ENCODE measurements at places on chromosomes 2 and 18.

GRCh38 chr2:178401994-178402437 lies 49.0 kb downstream of the PRKRA start:
- no peak for DNase-seq

DNA sequence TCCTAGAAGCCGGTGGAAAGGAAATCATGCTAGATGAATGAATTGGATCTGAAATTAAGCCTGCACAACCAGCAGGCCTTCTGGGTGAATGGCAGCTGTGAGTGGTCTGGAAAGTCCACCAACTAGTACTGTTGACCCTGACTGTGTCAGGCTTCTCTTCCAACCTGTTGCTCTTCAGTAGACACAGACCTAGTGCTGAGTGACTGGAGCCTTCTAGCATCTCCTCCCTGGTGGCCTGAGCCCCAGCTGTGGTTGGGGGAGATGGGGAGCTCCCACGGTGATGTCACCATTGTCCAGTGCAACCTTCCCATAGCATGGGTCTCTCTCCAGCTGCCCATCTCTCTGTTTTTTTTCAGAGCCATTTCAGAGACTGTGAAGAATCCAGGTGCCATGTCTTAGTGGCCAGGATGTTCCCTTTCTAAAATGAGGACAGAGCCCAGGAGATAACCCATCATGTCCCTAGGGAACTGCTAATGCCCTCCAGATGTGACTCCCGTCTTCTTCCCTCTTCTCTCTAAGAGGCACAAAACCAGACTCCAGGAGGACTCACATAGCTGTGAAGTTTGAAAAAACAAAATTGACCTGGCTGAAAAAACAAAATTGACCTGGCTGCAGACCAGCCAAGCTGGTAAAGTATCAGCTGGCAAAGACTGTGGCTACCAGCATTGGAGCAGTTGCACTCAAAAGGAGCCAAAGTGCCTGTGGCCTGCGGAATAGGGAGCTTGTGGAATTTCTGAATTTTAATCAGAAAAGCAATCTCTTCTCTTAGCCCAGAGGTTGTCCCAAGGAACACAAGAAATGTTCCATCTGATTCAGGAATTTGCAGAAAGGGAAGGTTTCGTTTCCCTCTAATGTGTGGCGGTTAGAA lies 67.4 kb upstream of the RPL31 start:
- no peak for DNase-seq

DNA sequence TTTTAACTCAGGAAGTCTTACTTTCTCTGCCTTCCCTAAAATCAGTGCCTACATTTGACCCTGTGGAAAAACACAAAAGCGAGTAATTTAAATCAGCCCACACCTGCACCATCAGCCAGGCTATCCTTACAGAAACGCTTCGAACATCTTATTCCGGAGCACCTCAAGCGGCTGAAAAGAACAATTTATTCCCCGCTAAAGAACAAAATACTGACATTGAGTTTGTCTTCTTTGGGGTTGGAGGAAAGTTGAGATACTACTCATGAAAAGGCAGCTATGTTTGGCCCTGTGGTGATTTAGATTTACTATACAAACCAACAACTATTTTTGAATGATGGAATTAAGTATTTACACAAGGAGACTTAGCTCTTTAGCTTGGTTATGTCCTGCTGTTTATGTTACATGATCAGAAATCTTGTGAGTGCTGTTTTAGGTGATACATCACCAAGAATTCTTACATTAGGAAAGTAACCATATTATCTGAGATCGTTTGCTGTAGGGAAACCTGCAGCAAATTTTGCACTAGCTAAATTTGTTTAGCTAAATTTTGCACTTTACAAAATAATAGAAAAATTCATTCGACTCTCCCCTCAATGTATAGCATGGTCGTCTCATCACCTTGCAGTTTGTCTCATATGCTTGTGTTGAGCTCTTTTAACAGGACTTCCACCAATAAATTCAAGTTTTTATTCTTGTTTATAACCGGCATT lies 158.8 kb upstream of the SIX2 start:
- no peak for DNase-seq

DNA sequence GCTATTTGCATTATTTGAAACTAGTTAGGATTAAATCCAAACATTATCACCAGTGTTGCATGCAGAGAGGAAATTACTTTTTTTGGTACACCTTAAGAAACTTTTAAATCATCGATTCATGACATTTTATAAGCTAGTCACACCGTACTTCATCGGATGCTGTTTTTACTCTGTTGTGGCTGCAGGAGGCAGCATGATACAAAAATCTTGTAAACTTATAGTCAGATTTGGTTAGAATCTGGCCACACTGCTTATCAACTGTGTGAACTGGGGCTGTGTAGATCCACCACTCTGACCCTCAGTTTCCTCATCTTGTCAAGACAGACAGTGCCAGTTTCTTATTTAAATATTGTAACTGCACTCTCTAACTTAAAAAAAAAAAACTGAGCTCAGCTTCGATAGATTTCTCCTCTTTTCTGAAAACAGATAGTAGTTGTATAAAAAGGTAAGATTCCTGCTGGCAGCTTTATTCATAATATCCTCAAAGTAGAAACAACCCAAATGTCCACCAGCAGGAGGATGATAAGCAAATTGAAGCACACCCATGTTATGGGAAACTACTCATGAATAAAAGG lies 77.8 kb downstream of the RAPGEF4 start:
- peak; percentile 11 for DNase-seq

- peak; percentile 95 for DNase-seq
Observed at GRCh38 chr2:225100856-225101294, 58.6 kb upstream of the DOCK10 start.

GRCh38 chr2:221322741-221323140 lies 249.4 kb downstream of the EPHA4 start:
- no peak for DNase-seq

DNA sequence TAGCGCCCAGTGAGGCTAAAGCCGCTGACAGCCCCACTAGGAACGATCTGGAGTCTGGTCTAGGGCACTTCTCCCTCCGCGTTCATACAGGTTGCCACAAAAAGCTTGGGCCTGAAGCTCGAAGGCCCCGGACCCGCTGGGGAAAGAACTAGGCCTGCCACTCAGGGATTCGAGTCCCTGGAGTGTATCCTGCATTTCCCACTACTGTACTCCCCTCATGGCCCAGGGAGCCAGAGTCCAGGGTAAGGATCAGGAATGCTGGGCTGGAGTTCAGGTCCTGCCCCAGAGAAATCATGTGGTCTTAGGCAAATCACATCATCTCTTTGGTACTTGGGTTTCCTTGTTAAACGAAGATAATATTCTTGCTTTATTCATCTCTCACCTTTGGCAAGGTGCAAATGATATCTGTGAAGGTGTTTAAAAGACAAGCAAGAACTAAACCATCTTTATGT lies 1.4 kb upstream of the ZFP36L2 start:
- no peak for DNase-seq

- DNase-seq = no peak
Observed at GRCh38 chr2:24926220-24926601, 6.2 kb upstream of the ADCY3 start.

DNA sequence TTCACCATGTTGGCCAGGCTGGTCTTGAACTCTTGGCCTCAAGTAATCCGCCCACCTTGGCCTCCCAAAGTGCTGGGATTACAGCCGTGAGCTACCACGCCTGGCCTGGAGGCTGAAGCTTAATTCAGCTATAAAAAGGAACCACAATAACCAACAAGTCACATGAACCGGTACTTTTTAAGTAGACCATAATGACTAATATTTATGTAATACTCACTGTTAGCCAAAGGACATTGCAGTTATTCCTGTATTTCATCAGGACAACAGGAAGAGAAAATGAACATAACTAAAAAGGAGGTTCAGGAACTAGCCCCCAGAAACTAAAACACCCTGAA lies 49.0 kb upstream of the TMEM87B start:
- DNase-seq = peak; percentile 26

DNA sequence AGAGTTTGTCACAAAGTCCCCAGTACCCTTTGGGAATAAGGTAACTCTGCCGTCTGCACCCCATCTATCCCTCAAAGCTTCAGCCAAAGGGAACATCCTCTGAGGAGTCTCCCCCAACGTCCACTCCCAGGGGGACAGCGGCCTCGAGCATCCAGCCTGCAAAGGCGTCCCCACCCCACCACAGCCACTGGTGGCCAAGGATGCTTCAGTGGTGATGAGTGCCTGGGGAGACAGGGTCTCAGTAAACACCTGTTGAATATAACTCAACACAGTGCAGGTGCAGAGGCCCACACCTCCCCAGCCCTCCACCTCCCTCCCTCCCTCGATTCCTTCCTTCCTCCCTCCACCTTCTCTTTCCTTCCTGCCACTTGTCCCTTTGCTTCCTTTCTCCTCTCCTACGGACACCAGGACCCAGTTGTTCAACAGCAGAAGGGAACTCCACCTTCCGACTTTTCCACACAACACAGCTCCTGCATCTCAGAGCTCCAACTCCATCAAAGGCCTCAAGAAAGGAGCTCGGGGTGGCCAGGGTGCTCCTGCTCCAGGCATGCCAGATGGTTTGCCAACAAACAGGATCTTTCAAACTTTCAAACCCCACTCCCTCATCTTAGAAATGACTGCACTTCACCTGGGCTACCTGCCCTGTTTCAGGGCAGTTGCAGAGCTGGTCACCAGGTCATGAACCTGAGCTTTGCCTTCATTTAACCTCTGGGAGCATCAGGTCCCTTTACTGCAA lies 87.8 kb upstream of the SNTG2 start:
- no peak for DNase-seq

DNA sequence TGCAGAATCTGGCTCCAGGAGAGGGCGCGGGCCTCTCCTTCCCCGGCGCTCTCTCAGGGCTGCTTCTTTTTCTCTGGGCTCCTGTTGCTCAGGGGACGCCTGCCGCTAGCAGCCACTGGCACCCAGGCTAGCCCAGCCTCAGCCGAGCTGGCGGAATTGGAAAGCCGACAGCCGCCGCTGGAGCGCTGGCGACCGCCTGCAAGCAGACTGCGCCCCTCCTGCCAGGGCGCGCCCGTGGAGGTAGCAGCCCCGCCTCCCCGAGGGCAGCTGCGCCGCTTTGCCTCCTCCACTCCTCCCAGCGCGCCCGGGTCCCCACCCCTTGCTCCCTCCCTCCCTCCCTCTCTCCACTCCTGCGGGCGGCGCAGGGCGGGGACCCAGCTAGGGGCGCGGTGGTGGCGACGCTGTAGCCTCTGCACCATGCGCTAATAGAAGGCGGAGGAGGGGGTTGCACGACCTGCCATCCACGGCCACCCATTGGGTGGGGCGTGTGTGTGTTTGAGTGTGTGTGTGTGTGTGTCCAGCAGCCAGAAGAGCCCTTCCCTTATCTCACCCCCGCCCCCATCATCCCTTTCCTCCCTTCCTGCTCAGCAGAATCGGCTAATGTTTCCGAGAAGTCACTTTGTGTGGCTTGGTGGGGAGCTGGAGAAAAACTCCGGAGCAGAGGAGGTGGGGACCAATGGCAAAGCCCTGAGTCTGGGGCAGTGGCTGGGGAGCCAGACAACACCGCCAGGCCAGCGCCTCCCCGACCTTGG lies at the start of gene SCN9A:
SCN9A (minus strand) TSS at position 209 of the 752 bp plus-strand sequence. CDS start 64,188 bp downstream, outside the sequence.
- DNase-seq = peak; percentile 54

DNA sequence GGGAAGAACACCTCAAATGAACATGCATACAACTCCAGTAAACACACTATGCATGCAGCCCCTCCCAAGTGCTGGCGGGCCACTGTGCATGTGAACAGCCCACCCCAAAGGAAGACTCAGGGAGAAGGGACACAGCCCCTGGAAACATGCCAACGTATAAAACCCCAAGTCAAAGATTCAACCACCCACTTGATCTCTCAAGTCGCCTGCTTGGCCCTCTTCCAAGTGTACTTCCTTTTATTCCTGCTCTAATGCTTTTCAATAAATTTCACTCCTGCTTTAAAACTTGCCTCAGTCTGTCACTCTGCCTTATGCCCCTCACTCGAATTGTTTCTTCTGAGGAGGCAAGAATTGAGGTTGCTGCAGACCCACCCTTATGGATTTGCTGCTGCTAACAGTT lies 139.1 kb downstream of the C1D start:
- no peak for DNase-seq

- no peak for DNase-seq
Observed at GRCh38 chr2:16203691-16204090, 263.3 kb downstream of the MYCN start.

GRCh38 chr18:43122955-43123354 lies 7.5 kb upstream of the RIT2 start:
- no peak for DNase-seq

DNA sequence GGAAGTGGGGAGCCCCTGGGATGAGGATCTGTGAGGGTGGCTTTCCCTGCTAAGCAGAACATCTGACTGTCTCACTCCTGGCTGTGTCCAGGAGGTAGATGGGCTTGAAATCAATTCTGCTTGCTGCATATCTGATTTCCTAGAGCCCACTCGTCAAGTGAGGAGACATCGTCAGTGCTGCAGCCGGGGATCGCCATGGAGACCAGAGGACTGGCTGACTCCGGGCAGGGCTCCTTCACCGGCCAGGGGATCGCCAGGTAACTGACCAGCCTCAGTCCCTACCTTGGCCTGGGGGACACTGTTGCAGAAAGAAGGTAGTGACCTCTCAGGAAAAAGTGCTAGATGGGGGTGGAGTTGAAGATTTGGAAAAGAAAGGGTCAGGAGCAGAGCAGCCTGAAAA lies 31.3 kb downstream of the CNGA3 start:
- DNase-seq = no peak

- no peak for DNase-seq
Observed at GRCh38 chr18:13014818-13015217, 23.7 kb downstream of the CEP192 start.

DNA sequence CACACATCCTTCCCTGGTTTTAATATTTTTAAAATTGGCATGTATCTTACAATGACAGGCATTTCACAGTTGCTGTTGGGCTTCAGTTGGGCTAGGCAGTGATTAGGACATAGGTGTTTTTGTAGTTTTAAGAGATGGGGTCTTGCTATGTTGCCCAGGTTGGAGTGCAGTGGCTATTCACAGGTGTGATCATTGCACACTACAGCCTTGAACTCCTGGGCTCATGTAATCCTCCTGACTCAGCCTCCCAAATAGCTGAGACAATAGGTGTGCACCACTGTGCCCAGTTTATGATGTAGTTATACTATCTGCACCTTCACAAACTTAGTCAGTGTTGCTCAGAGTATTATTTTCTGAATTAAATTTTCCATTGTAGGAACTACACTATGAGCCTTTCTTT lies 43.3 kb downstream of the PCARE start:
- DNase-seq = no peak
